ENCODE measurements at places on chromosomes 13 and 19.
A peak's percentile ranks its signal among the peaks of the same experiment; 100 is the strongest.

DNA sequence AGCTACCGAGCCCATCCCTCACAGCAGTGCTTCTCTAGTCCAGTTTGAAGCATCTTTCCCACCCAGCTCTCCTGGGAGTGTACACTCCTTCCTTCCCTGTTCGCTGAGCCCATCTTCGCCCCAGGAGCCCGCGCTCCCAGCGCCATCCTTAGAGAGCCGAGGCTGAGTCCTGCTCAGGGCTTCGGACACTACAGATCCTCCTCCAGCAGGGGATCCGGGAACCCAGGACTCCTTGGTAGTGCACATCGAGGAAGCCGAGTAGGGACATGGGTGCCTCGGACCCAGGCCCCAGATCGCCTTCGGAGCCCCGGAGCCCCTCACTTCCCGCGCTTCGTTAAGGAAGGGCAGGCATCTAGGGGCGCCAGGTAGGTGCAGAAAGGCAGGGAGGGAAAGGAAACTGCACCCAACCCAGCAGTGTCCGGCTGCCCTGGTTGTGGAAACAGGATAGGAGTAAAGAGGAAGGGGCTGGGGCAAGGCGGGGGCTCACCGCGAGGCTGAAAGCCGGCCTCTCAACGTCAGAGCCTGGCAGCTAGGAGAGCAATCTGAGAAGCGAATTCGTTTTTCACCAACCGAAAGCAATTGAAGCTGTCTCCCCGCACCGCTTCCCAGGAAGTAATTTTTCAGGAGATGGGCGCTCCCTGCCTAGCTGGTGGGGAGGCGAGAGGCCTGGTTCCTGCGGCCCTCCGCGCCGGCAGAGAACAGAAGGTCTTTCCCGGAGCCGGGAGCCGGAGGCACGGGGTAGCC lies 1.0 kb downstream of the PDX1 start:
- no peak for DNase-seq

GRCh38 chr19:49557641-49558325 lies 22.6 kb downstream of the NOSIP start:
- no peak for DNase-seq

DNA sequence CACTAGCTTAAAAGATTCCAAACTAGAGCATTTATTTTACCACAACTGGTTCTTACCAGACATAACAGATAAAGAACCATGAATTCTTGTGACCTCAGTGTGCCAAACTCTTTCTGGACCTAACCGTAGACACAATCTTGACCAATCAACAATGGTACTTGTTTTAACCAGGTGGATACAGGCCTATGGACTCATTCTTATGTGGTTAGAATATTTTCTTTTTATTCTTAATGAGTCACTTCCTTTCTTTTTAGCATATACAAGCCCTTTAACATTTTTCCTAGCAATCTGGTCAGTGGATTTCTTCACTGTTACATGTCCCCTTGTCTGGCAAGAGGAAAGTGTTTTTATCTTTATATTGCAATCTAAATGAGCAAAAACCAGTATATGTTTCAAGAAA lies 792.1 kb upstream of the SPRY2 start:
- DNase-seq, result no peak

DNA sequence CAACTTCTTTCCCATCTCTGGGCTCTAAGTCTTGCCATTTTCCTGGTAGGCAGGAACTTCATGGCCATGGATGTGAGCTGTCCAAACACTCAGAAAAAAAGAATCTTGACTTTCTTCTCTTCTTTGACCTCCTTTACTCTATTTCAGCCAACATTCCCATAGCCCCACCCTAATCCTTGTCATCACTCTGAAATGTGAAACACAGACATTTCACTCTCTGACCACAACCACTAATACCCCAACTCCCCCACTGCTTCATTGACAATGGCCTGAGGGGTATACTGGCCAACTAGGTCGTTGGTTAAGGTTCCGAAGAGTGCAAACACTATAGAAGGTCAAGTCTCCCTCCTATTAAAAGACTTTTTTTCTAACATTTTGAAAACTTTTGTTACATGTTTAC lies 4.7 kb upstream of the CYP2A13 start:
- DNase-seq, result no peak

GRCh38 chr19:4807188-4807587 lies 15.7 kb downstream of the FEM1A start:
- no peak for DNase-seq

- no peak for DNase-seq
Measured at GRCh38 chr19:36997843-36998235, 80.4 kb upstream of the ZNF420 start.

DNA sequence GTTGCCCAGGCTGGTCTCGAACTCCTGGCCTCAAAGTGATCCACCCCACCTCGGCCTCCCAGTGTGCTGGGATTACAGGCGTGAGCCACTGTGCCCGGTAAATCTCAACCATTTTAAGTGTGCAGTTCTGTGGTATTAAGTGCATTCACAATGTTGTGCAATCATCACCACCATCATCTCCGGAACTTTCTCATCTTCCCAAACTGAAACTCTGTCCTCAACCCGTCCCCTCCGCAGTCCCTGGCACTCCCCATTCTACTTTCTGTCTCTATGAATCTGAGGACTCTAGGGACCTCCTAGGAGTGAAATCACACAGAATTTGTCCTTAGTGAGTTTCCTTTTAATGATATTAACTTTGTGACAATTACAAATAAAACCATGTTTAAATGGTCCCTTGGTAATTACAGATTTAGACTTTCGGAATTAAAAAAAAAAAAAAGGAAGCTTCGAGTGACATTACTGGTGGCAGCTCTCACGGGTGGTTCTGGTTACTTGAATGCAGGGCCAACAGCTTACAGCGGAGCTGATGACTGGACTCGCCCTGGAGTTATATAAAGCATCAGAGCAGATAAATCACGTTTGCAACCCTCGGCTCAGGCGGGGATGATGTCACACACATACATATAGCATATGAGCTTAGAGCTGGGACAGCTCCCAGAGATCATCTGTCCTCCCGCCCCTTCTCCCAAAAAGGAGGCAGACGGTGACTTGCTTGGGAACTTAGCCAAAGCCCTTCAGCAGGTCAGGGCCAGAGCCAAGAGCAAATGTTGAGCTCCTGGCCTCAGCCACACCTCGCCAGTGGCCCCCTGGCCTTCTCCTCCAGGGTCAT lies 89.8 kb downstream of the ZNF557 start:
- DNase-seq, result peak; percentile 93

- DNase-seq, result no peak
Measured at GRCh38 chr13:55106509-55106908, 2034.2 kb upstream of the PRR20A start.

All from fibroblast of skin of right biceps (primary cell).